ENCODE measurements at places on chromosomes 5 and 9.

- no peak for DNase-seq
These were observed 69.3 kb upstream of the DAB2 start for GRCh38 chr5:39494107-39494510.

- no peak for DNase-seq
These were observed 121.8 kb upstream of the SLC12A2 start for GRCh38 chr5:127961763-127962145.

DNA sequence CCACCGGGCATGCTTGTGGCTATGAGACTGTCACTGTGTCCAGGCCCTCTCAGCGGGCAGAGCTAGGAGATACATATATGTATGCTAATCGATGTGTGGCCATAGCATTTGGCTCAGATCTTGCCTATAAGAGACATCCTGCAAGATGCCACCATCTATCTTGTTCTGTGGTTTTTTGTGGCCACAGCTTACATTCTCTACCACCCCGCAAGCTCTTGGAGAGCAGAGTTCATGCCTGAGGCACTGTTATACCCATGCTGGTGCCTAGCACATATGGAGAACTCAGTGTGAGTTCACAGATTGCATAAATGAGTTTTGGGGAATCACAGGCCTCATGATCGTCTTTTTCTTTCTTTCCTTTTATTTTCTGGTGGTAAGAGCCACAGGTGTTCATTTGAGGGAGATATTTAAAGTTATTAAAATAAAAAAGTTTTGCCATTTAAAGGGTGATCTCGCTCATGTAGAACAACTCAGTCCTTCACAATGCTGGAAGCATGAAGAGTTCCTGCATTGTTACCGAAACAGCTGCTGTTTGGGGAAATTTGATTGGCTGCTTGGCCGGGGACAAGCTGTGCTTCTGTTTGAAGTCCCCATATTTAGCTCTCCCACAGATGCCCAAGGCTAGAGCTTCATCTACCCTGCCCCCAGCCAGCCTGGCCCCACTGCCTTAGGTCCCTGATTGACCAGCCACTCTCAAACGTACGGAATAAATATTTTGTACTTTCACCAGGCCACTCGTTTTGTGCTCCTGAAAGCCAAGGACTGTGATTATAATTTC is 169.2 kb upstream of the MAP1B start:
- no peak for DNase-seq

- no peak for DNase-seq
These were observed 21.7 kb downstream of the ZNF366 start for GRCh38 chr5:72485430-72485974.

DNA sequence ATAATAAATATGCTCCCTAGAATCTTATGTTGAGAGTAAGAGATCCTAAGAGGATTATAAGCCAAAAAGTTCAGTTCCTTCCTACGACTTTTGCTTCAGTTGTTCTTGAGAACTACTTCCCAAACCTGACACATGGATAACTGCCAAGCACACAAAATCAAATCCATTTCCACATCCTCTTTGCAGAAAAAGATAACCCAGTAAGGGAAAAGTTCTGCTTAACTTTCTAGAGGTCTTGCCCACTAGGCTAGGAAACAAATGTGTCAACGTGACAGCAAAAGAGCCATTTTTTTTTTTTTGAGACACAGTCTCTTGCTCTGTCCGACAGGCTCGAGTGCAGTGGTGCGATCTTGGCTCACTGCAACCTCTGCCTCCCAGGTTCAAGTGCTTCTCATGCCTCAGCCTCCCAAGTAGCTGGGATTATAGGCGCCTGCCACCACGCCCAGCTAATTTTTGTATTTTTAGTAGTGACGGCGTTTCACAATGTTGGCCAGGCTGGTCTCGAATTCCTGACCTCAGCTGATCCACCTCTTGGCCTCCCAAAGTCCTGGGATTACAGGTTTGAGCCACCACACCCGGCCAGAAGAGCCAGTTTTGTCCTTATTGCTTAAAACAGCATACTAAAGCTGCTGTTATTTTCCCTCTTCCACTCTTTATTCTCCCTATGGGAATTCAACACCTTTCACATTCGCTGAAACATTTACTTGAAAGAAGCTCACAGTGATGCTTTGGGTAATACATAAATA is 24.2 kb downstream of the CSNK1A1 start:
- no peak for DNase-seq

DNA sequence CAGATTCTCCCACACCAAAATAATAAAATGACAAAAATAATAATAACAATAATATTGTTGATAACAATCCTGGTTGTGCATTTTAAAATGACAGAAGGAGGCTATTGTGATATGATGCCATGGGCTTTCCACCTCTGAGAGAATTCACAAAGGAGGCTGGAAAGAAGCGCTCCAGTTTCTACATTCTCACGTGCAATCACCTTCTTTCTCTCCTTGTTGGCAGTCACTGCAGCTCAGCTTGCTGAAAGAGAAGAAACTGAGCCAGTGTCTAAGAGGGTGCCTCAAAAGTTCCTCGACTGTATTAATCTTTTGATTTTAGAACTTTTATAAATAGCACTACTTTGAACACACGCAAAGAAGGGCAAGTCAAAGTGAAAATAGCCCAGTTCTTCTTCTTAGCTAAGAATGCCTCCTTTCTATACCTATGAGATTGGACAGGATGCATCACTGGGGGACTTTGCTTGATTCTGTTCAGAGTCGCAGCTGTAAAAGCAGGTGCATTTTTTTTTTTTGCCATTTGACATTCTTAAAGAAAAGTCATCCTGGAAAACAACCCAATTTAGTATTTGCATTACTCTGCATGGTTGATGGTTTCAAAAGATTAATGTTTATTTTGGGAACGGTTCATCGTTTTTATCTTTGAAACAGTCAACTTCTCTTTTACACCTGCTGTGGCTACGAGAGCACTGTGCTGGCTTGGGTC is 12.4 kb upstream of the SUB1 start:
- no peak for DNase-seq

DNA sequence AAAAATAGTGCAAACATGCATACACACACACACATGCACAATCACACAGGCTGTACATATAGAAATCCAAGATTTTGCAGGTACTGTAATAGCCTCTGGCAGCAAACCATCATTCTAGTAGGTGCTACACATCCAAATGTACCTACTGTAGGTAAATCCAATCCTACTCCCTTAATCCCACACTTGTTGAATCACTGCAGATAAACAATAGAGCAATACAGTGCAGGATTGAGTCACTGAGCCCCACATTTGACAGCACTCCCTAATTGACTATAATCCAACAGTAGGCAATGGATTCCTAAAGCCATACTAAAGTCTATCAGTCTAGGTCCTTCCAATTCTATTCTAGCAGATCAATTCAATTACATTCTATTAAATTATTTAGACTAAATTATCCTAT is 1640.5 kb upstream of the CDH9 start:
- no peak for DNase-seq

DNA sequence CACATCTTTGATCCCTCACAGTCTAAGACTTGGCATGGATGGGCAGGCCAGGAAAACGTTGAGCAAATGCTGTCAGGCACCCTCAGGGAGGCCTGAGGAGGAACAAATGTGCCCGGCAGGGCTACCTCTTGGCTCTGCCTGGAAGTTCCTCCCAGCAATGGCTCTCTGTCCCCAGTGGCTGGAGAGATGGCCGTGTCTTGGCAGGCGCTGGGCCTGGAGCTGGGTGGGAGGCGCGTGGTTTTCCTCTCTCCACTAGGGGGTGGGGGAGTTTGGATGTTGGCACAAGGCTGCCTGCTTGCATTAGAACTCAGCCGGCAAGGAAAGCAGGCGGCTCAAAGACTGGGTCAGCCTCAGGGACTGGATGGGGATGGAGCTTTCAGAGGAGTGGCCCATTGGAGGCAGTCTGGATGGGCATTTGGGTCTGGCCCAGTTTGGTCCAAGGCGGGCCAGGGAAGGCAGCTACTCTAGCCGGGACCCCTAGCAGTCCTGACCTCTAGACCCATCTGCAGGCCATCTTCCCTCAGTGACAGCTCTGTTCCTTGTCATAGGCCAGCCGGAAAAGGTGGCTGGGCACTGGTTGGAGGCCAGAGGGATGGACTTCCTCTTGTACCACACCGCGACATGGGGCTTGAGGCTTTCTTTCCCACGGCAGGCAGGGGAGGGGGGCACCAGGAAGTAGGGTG is 68.2 kb upstream of the STC2 start:
- no peak for DNase-seq

DNA sequence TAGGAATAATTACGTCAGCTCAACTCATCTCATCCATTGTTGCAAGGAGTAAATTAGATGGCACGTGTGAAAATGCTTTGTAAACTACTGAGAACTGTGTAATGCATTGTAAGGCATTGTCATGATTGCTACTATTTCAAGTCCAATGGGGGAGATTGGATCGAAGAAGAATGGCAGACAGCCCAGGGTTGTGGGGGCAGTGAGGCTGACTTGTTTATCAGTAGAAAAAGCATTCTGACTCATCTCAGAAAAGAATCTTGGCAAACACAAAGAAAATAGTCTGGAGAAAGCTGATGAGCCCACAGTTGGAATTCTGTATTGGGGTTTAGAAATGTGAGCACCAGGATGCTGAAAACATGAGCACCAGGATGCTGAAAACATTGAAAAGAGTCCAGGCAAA is 28.0 kb upstream of the DAP start:
- DNase-seq: no peak

DNA sequence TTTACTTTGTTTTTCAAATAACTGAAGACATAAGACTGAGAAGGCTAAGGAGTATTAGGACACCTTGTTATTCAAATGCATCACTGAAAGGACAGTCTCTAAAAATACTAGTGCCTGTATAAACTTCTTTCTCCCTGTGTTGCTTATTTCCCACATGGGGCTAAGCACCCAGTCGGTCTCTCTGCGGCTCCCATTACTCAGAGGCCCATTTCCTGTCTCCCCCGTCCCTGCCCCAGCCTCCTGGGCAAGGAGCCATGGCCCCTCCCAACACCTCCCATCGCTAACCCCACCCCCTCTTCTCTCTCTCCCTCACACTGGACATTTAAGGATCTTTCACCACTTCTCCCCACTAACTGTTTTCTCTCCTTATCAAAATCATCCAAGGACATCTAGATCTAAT is 81.9 kb downstream of the EBF1 start:
- DNase-seq: no peak

DNA sequence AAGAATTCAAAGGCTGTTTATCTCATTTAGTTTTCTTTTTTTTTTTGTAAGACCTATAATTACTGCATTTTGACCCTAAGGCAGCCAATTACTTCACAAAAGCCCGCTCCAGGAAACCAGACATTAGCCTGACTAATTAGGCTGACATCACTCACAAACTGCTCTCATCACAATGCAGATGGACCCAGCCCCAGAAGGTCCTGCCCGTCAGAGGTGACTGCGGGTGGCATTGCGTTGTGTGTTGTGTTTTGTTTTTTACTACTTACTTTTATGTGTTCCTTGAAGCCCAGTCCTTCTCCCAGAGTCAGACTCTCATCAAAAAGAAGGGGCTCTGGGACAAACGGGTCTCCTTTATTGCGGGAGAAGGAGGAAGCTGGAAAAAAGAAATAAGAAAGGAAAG is 172.2 kb downstream of the HSD17B3 start:
- no peak for DNase-seq

DNA sequence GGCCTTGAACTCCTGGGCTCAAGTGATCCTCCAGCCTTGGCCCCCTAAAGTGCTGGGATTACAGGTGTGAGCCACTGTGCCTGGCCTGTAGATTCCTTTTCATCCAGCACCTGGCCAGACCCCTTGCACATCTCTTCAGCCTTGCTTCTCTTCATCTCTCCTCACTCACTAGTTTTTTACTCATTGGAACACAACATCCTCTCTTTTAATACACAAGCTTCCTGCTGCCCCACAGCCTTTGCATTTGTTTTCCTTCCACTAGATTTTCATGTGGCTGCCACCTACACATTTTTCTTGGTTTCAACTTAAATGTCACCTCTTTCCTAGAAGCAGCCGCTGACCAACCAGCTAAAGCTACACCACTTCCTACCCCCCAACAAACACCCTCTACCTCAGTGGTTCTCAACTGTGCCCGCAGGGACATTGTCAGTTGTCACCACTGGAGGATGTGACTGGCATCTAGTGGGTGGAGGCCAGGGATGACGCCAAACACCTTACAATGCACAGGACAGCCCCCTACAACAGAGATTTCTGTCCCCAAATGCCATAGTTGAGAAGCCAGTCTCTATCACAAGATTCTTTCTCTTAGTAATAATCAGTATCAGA is 33.7 kb downstream of the HAVCR1 start:
- DNase-seq: peak; percentile 46

- DNase-seq: peak; percentile 77
These were observed 12.1 kb upstream of the TNFAIP8 start for GRCh38 chr5:119343766-119344165.

DNA sequence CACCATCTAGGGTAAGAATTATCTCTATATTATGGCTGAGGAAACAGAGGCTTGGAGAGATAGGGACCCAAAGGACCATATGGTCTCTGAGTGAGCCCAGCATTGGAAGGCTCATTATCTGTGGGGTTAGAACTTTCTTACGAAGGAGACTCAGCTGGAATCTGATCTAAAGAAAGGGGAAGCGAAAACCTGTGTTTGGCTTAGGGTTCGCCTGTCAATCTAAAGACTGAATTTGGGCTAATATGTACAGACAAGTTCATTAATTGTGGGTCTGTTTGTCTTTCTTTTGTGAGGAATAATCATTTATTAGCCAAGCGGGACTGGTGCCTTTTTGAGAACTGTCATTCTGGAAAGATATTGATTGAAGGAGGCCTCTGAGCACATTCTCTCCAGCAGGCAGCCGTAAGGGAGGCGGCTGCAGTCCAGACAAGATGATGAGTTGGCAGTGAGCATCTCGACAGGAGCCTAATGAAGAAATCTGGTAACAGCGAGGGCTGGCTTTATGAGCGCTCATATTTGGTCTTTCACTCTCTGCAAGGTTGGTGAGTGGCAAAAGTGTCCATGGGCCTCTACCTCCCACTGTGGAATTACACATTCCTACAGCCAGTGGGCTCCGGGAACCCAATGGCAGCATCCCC is 104.2 kb upstream of the GPR151 start:
- DNase-seq: no peak

DNA sequence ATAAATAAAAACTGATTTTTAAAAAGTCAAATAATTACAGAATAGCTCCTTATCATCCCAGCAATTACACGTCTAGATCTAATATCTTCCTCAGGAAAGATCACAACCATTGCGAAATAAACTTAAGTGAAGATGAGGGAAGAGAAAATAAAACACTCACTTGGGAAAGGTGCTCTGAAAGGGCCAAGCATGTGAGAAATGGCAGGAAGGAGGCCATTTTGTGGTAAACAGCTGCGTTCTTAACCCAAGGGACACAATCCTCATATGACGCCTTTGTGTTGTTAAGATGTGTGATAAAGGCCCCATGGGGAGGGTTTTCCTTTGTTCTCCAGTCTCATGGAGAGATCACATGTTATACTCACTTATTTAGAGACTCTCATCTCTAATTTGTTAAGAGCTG is 32.5 kb downstream of the JAKMIP2 start:
- no peak for DNase-seq

- no peak for DNase-seq
These were observed 34.5 kb upstream of the NIPBL start for GRCh38 chr5:36842087-36842486.

- no peak for DNase-seq
These were observed 36.1 kb upstream of the RUSC2 start for GRCh38 chr9:35453786-35454185.

All from stimulated activated naive CD4-positive, alpha-beta T cell treated with Interleukin-2 at 50 U/mL for 16 hours (primary cell).